ENCODE measurements at places on chromosomes 6 and 20.

- peak; percentile 99 for DNase-seq
These were observed 79.2 kb upstream of the PLN start for GRCh38 chr6:118468682-118469465.

- no peak for DNase-seq
These were observed 51.8 kb upstream of the CCDC167 start for GRCh38 chr6:37551446-37551845.

GRCh38 chr6:30894381-30894780 is 10.1 kb downstream of the DDR1 start:
- DNase-seq = no peak

- DNase-seq = no peak
These were observed 106.5 kb downstream of the MAFB start for GRCh38 chr20:40582531-40582930.

GRCh38 chr6:71035871-71036270 is 79.0 kb upstream of the B3GAT2 start:
- no peak for DNase-seq

DNA sequence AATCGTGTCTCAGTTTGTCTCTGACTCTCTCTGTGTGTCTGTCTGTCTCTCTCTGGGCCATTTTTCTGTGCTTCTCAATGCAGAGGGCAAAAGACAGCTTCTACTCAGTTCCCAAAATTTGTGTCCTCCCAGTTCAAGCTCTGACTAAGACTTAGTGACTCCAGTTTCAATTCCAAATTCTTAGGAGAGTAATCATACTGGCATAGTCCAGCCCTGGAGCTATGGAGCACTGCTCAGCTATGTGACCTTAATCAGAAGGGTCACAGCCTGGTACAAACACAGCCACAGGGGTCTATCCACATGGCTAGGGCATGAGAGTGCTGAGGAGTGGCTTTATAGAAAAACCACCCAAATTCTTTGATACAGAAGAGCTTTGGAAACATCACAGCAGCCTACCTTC is 91.9 kb downstream of the FOXF2 start:
- DNase-seq = no peak

DNA sequence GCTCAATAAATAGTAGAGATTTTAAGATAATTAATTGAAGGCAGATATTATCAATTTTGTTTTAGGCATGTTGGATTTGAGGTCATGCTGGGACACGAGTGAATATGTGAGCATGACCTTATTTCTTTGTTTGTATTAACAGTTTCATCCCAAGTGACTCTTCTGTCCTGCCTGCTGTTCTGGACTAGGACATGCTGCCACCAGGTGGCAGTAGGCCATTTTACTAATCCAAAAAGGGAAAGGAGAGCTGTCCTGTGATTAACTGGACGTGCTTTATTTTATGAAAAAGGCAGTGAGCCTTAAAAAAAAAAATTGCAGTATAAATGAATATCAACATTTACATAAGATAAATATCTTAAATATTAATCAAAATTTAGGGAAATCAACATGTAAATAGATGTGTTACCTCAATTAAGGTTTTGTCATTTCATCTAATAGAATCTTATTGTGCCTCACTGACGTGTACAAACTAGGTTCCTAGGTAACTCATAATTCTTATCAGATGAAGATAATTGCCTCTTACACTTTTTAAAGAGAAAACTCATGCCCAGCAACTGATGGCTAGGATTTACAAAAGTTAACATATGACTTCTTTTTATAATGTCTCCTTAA is 49.8 kb downstream of the FRK start:
- peak; percentile 76 for DNase-seq

All from NCI-H69 (cell line).